ENCODE measurements at places on chromosomes 1 and 21.

DNA sequence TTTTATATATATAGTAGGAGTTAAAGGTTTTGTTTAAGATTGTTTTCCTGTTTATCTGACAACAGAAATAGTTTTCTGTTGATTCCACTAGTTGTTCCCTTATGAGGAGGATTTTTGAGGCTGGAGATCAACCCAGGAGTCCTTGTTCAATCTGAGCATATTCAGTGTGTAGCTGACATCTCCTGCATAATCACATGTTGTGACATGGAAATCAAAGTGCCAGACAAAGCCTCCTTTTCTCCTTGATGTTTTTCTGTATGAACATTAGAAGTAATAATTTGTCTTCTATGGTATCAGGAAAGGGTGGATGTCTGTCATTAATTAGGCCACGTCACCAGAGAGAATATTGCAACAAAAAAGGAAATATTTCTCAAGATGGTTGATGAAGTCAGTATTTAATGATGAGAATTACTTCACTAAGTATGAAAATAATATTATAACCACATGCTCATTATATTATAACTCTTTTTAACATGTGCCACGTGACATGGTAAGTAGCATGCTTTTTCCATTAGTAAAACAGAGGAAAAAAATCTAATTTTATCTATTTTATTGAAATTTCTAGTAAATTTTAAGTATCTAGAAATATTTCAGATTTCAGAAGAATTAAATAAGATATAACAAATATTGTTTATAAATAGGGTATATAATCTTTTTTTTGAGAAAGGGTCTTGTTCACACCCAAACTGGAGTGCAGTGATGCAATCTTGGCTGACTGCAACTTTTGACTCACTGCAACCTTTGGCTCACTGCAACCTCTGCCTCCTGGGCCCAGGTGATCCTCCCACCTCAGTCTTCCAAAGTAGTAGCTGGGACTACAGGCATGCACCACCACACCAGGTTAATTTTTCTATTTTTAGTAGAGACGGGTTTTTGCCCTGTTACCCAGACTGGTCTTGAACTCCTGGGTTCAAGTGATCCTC, 223.5 kb downstream of the HMCN1 start:
- DNase-seq = no peak

DNA sequence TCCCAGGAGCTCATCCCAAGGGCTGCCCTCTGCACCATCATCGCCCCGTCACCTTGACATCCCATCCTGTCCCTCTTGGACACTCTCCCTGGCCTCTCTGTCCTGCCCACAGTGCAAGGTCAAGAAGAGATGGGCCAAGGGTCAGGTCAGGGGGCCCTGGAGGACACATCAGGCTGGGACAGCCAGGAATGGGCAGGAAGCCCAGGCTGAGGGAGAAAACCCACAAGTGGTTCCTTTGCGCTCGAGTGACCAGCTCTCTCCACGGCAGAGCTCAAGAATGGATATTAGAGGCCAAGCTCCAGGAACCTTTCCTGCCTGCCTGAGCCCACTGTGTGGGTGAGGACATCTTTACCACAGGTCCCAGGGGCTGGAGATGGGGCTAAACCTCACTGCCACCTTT, 41.0 kb downstream of the KCNN3 start:
- no peak for DNase-seq

GRCh38 chr1:231603598-231604275, 22.9 kb upstream of the DISC1 start:
- peak; percentile 47 for DNase-seq

DNA sequence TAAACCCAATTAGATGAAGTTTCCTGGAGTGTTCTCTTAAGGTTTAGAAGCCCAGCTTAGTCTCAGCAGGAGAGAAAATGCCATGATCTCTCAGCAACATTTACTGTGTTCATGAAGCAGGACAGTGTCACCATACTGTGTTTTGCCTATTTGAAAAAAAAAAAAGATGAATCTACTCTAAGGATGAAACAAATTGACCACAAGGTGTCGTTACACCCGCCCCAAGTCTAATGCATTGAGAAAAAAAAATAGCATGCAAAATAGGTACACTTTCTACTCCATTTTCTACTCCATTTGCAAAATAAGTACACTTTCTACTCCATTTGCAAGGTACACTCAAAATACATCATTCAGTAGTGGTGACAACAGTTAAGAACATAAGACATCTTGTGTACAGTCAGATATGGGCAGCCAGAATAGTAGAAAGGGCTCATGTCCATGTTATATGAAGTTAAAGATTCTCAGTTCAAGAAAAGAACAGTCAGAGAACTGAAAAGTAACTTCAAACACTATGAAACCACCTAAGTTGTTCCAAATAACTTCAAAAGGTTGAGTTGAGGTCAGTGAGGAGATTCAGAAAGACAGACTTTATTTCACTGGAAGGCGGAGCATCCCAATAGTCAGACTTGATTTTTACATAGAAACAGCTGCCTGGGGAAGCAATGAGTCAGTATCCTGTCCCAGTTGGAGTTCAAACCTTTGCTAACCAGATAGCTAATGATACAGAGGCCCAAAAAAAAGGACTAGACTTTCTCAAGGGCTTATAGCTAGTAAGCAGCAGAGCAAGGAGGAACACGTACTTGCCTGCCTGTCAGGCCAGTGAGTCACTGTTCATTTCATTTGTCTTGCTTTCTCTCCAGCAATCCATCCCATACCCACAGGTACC, 13.3 kb downstream of the PLPPR5 start:
- peak; percentile 34 for DNase-seq

DNA sequence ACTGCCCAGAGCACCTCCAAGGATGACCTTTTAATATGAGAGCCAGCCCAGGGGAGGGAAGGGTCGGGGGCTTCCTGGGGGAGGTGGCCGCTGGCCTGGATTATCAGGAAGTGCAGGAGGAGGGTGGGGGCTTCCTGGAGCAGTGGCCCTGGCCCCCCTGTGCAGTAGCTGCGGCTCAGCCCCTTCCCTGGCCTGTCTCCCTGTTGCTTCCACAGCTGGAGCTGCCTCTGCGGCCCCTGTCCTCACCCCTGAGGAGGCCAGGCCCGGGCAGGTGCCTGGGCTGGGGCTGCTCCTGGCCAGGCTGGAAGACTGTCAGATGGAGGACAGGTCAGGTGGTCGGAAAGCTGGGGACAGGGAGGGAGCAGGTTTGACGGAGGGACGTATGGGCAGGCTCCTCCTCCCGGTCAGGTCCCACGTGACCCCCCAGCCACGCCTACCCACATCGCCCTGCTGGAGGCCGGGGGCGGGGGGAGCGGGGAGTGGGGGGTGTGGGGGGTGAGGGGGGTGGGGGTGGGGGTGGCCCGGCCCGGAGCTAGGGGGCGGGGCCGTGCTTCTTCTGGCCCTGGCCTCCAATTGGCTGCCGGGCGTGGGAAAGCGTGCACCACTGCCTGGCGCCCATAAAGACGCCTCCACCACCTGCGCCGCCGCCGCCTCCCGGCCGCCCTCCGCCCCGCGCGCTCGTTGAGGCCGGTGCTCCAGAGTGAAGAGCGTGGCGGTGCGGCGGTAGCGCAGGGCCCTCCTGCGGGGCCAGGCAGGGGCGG, 10.2 kb upstream of the TNFRSF14 start:
- peak; percentile 95 for DNase-seq

DNA sequence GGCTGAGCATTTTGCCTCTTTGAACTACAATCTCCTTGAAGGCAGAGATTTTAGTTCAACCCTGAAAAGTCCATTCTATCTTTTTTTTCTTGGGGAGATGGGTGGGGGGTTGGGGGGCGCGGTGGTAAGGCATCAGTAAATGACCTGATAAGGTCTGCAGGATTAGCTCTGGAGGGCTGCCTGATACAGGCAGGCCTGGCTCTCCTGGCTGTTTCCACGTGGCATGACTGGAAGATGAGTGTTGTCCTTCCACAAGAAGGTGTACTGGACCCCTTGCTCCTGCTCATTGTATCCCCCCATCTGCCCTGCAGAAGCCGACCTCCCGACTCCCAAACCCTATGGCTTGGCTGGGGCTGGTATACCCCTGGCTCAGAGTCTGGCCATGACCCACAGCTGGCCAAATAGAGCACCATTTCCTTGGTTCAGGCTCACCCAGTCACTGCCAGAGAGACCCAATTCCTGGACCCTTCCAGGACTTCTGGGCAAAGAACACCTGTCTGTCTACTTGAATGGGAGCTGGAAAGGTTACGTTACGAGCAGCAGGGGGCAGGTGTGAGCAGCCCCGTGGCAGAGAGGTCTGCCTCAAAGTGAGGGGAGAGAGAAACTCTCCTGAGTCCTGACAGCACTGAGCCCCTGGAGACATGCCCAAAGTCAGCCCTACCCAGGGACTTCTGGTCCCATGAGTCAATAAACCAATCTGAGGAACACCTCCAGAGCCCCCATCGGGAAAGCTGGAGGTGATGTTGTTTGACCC, 17.0 kb downstream of the DHRS3 start:
- no peak for DNase-seq

- no peak for DNase-seq
These were observed 346.5 kb upstream of the PLD5 start for GRCh38 chr1:242870966-242871365.

GRCh38 chr1:2526824-2527555, 594 bp upstream of the PANK4 start:
- DNase-seq = peak; percentile 75

DNA sequence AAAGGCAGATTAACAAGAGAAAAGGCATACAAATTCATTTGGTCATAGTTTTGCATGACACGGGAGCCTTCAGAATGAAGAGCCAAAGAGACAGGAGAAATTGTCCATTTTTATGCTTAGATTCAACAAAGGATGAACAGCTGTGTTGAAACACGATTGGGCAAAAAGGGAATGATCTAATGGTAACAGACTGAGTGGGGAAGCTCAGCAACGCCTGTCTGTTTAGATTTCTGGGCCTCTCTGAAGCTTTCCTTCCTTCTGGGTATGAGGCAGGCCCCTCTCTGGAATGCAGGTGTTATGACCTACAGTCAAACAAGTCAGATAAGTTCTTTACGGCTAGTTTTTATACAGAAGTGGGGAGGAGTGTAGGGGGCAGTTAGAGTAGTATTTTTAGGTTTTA, 154.6 kb downstream of the RGS7 start:
- no peak for DNase-seq

DNA sequence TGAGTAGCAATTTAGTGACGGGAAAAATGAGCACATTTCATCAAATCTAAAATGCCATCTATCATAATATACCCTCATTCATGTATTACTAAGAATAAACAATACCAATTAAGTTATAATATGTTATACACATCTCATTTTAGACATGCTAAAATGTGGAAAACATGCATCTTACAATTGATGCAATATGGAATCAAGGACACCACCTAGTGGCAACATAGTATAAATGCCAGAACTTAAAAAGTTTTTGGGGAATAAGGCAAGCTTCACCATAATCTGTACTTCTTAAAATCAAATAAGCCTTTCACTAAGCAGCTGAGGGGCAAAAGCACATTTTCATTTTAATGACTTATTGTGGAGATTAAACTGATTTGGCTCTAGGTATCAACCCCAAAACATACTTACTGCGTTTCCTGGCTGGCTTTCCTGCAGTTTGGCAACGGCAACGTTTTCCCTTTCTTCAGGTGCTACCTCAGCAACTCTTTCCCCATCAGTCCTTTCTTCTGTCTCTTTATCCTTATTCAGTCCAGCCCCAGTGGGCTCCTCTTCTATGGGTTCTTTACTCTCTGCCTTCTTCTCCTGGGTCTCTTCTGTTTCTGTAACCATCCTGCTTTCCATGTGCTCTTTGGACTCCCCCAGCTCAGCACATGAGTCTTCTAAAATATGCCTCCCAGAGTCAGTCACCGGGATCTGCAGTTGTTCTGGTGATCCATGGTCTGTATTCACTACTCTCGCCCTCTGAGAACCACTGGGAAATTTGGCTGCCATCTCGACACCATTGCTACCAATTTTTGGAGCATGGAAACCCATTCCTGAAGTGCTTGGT, 11.4 kb downstream of the SDE2 start:
- peak; percentile 34 for DNase-seq

DNA sequence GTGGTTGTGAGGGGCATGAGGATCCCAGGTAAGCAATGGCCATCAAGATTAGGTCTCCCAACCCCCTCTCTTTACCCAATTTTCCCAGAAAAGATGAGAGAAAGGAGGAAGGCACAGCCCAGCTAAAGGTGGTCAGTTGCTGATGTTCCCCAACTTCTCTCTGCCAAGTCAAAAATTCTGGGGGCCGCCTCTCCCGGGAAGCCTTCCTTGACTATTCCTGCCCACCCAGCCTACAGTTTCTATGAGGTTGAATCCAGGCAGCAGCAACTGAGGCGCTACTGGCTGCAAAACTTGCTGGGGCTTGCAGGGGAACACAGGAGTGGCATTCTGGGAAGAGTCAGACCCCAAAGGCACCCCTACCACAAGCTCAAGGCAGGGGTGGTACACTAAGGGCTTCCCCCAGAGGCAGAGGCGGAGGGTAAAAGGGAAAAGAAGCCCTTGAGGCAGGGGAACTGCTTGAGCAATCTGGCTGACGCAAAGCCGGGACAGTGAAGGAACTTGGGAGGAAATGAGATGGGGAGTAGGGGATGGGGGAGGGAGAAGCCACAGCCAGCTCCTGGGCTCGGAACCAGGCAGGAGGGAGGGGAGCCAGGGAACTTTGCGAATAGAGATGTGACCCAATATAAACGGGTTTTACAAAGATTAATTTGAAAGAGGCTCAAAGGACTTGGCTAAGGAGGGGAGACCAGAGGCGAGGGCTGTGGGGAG, 31.2 kb downstream of the SDC3 start:
- DNase-seq = peak; percentile 83

DNA sequence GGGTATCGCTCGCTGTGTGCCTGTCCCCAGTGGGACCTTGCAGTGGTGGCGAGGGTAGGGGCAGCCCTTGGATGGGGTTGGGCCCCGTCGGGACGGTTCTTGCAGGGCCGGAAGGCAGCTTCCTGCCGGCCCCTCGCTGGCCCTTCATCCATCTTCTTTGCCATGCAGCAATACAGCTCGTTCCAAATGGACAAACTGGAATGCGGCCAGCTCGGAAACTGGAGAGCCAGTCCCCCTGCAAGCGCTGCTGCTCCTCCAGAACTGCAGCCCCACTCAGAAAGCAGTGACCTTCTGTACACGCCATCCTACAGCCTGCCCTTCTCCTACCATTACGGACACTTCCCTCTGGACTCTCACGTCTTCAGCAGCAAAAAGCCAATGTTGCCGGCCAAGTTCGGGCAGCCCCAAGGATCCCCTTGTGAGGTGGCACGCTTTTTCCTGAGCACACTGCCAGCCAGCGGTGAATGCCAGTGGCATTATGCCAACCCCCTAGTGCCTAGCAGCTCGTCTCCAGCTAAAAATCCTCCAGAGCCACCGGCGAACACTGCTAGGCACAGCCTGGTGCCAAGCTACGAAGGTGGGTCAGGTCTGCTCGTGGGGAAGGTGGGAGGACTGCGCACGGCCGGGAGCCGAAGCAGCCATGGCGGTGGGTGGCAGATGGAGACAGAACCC, 45.8 kb downstream of the SIM2 start:
- DNase-seq = peak; percentile 39

GRCh38 chr1:25676488-25676887, 59.9 kb downstream of the MAN1C1 start:
- DNase-seq = no peak

GRCh38 chr1:155072531-155073289, 5.9 kb upstream of the EFNA3 start:
- DNase-seq = no peak
